ENCODE measurements at places on chromosomes 11 and 22. TPM values are rescaled to one million over a fixed set of nuclear protein-coding genes. Genes with fewer than 3 reads are reported as not detected.
A peak's percentile ranks its signal among the peaks of the same experiment; 100 is the strongest.

The OR8D1 gene
- polyA plus RNA-seq, result not detected

DNA sequence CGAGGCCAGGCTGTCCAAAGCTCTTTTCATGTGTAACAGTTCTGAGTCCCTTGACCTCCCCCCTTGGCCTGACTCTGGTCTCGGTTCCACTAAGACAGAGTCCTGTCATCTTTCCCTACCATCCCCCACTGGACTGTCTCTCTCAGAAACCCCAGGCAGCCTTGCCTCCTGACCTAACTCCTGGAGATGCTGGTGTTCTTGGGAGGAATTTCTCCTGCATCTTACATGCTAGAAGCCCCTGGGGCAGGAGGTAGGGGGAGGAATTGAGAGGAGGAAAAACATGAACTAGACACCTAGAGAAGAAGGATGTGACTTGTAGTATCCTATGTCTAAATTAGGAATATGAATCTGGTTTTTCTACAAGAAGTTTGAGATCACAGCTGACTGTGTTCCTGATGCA, 648 bp upstream of the IL18BP start:
- DNase-seq, result no peak

DNA sequence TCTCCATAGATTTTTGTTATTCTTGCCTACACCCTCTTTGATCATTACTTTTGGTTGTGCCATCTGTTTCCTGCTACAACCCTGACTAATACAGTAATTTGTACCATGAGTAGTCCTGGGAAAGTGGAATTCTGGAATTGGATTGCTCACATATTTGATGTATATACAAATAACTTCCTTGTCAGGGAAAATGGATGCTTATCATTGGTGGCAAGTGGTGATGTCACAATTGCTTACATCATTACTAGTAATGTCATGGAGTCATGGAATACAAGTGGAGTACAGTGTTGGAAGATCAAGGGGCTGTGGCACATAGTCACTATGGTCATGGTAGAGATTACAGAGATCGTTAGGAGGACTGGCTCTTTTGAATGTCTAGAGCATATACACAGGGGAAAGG, 24.4 kb downstream of the AASDHPPT start:
- no peak for DNase-seq

GRCh38 chr11:46508360-46508759, 85.5 kb downstream of the AMBRA1 start:
- DNase-seq, result no peak

DNA sequence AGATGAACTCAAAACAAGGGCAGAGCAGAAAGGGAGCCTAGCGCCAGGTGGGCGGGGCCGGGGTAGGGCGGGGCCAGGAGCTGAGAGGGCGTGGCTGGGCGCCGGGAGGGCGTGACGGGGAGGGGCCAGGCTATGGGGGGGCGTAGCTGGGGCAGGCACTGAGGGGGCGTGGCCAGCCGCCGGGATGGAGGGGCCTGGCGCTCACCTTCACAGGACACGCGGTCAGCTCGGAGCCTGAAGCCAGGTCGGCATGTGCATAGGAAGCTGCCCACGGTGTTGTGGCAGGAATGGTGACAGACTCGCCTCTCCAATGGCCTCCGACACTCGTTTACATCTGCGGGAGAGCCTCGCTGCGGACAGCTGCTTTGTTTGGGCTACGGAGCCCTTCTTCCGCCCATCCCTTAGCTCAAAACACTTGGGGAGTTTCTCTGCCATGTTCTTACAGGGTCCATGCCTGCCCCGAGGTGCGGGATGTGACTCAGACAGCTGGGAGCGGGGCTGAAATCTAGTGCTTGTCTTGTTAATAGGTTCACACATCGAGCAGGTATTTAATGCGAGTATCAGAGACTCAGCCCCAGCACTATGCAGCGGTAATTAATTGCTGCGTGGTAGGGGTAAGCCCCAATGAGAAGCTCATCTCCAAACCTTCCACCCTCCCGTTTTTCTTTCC, 13.4 kb downstream of the VWCE start:
- peak; percentile 40 for DNase-seq

GRCh38 chr11:126345759-126346585, 9.5 kb upstream of the ST3GAL4 start:
- no peak for DNase-seq

DNA sequence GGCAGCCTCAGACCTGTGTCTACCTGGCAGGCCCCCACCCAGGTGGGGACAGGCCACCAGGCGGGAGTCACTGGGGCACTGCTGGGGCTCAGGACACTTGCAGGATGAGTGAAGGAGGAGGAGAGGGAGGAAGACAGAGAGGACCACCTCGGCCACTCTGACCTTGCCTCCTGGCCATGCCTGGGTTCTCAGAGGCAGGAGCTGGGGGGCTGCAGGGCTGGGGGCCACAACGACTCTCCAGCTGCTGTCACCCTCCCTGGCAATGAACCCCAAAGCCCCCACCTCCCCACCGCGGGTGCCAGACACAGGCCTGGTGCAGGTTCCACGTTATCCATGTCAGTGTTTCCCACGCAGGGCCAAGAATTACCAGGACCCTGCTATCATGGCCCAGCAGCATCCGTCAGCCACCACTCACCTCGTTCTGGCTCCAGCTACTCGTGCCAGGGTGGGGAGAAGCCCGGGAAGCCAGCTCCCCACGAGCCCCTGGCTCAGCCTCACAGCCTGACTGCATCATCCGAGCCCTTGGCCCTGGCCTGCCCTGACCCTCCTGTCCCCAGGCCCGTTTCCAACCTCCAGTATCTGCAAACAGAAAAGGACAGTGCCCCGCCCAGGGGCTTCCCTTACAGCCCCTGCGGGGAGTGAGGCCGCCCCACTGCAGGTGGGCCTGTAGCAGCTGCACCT, 62.4 kb downstream of the BRD1 start:
- DNase-seq, result no peak

Measured in left kidney (tissue), 8 donors.